ENCODE measurements at places on chromosomes 7 and 10.

GRCh38 chr10:113108194-113108835 is 158.3 kb downstream of the TCF7L2 start:
- peak; percentile 72 for DNase-seq

DNA sequence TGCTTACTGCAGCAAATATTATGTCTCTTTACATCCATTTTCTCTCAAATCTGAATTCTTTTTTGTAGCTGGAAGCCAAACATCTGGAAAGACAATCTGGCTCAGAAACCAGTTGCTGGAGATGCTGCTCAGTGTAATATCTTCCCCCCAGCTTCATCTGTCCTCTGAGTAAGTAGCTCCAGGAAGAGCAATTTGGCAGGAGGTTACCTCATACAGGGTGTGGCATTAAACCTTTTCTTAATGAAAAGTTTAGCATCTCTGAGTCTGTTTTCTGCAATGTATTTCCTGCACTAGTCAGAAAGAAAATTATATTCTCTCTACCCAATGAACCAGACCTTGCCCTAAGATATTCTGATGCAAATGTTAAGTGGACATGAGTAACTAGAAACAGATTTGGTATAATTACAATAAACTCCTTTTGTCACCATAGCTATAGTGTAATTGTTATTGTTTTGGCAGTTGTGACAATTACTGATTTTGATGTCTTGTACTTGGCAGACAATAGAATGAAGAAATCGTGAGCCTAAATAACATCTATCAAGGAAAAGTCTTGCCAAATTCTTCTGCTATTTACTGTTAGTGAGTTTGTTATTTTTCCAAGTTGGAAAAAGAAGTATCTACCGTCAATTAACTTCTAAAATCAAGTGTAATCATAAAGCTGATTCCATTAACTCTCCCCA is 123.3 kb downstream of the WDFY4 start:
- DNase-seq: no peak

DNA sequence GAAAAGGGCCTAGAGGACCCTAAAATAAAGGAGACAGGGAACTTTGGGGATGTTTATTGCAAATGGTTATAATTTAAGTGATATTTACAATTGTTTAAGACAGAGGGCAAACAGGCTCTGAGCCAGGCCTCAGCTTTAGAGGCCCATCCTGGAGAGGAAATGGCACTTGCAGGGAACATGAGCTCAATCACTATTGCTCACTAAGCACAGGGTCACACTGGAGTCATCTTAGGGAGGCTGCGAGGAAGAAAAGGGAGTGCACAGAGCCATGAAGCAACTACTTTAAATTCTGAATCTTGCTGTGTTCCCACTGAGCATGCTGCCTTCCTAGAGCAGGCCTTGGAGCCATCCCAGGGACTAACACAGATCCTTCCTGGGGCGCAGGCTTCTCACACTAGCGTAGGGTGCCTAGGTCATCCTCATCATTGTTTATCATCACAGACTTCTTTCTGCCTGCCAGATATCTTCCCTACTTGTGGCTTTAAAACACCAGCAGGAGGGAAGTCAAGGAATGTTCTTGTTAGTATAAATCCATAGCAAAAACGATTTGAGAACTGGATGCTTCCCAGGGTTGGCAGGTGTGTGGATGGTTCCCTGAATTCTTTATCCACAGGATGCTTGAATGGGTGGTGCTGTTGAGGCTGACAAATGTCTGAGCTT is 12.7 kb upstream of the DNAJB12 start:
- no peak for DNase-seq

DNA sequence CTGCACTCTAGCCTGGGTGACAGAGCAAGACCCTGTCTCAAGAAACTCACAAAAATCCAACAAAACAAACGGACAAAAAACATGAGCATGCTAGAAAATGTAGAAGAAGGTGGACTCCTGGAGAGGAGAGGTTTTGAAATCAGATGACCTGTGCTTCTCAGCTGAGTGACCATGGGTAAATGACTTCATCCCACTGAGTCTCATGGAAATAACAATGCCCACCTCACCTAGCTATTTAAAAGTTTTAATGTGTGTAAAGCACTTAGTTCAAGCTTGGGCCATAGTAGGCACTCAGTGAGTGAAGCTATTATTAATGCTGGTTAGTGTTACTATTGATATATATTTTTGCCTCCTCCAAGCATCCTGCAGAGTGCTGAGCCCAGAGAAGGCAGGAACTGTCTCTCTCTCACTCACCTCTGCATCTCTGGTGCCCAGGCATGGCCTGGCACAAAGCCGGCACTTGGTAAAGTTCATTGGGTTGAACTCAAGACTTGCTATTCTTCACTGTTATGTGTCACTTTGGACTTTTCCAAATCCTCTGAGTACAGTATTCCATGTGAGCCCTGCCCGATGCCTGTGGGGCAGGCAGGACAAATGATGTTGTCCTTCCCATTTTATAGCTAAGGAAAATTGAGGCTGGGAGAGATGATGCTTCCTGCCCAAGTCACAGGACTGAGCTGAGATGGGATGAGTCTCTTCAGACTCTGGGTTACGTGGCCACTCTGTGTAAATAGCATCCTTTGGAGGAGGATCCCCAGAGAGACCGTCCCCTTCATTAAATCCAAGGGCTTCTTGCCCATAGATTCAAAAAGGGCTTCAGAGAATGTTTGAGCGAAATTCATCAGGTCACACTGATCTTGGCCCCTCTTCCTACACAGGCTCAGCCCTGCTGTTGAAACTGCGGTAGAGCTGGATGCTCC is 81.4 kb upstream of the EMX2 start:
- no peak for DNase-seq

- no peak for DNase-seq
These were observed 86.1 kb downstream of the TRIM24 start for GRCh38 chr7:138546064-138546619.

DNA sequence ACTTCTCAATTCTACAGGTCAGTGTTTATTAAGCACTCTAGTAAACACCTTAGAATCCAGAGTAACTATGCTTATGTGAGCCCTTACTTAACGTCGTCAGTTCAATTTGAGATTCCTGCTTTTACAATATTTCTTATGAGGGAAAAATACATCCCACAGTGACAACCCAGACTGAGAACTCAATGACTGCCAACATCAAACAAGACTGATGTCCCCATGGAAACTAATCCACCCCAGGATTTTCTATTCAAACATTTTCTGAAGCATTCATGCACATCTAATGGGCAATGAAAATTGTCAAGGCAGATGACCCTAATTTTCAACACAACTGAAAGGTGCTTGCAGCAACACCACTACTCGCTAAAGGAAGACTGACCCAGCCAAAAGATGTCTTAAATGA is 67.0 kb downstream of the ATE1 start:
- DNase-seq: no peak

GRCh38 chr10:121288864-121289661 is 309.2 kb downstream of the FGFR2 start:
- no peak for DNase-seq

- no peak for DNase-seq
These were observed 447.3 kb downstream of the KCNMA1 start for GRCh38 chr10:77190291-77190690.

- DNase-seq: no peak
These were observed 20.6 kb upstream of the CDCA7L start for GRCh38 chr7:21966271-21966670.

DNA sequence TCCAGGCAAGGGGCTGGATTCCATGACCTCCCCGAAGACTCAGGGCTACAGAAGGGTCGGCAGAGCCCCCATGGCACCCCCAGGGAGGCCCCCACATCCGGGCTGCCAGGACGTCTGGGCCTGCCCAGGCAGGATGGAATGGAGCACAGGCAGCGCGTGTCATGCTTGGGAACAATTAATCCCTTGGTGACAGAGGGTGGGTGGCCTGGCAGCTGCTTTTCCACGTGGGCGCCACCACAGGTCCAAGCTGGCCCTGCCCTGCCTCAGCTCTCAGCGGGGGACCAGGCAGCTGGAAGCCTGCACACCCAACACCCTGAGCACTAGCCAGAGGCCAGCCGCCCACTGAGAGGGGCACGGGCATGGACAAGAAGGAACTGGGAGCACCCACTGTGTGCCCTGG is 11.4 kb downstream of the ELN start:
- DNase-seq: no peak

DNA sequence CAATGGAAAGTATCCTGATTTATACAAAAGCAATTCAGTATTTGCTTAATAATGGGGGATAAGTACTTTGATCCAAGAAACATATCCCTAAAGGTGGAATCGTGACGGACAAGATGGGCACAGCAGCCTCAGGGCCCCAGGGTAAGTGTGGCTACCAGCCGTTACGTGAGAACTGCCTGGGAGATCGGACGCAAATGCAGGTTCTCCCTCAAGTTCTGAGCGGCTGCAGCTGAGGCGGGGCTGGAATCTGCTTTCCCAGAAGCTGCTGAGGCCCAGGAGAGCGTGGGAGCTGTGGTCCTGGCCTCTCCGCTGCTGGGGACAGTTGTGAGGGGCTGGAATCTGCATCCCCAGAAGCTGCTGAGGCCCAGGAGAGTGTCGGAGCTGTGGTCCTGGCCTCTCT is 13.5 kb downstream of the FOXL3 start:
- DNase-seq: no peak

GRCh38 chr10:131649617-131650016 is 251.2 kb upstream of the PPP2R2D start:
- no peak for DNase-seq

- peak; percentile 41 for DNase-seq
These were observed 9.0 kb downstream of the SCART1 start for GRCh38 chr10:133462512-133463305.

DNA sequence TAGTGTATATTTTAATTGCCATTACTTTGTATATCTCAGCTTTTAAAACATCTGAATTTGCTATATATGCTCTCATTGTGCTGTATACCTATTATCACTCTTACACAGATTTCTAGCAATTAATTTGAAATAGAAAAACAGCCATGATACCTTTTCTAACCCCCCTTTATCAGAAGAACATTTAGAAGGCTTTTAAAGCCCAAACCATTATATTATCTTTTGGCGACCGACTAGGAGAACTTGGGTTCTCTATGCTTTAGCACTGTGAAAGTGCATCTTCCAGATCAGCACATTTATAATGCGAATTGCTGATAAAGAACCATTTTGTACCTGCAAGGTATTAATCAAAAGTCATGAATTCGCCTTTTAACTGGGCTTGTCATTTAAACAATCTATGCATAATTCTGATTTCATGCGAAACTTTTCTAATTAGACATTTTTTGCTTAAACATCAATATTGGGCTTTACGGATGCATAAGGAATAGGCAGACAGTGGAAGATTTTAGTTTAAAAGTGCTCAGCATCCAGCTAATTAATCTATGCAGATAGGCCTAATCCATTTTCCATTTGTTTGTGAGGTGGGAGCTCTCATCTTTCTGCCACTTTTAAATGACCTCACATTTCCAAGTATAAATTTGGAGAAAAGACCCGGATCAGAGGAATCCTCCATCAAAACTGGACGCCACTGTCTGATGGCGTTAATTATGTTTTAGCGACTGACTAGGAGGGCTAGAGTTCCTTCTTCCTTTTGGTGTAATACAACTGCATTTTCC is 1.2 kb upstream of the MLLT10 start:
- DNase-seq: no peak

DNA sequence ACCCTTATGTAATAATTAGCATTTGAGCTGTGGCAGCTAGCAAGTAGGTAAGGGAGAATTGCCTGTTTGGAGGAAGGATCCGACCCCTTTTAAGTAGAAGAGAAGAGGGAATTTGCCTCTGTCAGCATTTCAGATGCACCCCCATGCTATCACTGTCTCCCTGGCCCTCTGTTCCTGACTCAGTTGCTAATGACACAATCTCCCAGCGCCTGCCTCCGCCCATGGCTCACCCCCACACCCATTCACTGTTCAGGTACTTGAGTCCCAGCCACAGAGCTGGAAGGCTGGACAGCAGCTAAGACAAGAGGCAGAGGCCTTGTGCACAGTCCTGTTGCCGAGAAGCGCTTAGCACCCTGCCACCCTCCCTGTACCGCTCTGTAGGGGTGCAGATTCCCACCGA is 512.3 kb upstream of the GALNT17 start:
- no peak for DNase-seq

GRCh38 chr7:106419455-106420182 is 134.8 kb upstream of the NAMPT start:
- DNase-seq: no peak

DNA sequence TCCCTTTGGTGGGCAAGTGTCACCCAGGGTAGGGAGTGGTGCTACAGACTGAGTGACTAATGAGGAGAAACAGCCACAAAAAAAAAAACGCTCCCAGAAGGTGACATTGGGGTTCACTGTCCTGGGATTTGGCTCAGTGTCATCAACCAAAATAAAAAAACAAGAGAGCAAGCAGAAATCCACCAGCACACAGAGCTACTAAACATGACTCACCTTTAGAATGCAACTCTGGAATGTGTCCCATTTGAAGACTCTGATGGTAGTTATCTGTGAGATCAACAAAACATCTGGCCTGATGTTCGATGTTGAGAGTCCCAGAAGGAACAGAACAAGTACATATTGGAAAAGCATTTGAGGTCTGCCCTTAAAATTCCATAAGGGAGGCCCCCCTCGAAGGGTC is 200.3 kb upstream of the LYZL2 start:
- DNase-seq: no peak

GRCh38 chr10:86329896-86330680 is 36.5 kb downstream of the GRID1 start:
- no peak for DNase-seq

DNA sequence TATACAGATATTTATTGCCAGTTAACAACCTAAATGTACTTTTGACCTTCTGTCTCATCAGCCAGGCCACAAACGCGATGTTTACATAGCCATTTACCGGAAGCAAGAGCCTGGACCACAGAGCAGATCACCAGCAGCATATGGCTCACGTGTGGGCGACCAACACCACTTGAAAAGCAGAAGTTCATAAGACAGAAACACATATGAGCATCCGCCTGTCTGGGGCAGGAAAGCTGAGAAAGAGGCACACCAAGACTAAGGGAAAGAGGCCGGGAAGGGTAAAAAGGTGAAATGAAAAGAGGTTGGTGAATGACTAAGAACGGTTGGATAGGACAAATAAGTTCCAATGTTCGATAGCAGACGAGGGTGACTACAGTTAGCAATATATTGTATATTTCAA is 1.3 kb downstream of the ABCB1 start:
- DNase-seq: peak; percentile 72

- peak; percentile 59 for DNase-seq
These were observed 30.0 kb downstream of the STK17A start for GRCh38 chr7:43612599-43613589.

- DNase-seq: no peak
These were observed 56.1 kb upstream of the ARID5B start for GRCh38 chr10:61845196-61845949.

All from activated CD4-positive, alpha-beta T cell treated with anti-CD3 and anti-CD28 coated beads, Interleukin-2, amount 10 ng/mL, durations not matched to agents 24 days and 14 days (primary cell).